ENCODE measurements at places on chromosomes 7 and 10.

- no peak for DNase-seq
Observed at GRCh38 chr7:139105484-139105883, 4.0 kb downstream of the ZC3HAV1 start.

- no peak for DNase-seq
Observed at GRCh38 chr10:80909254-80909653, 371.6 kb downstream of the SH2D4B start.

- no peak for DNase-seq
Observed at GRCh38 chr10:20181434-20181833, 365.2 kb downstream of the PLXDC2 start.

DNA sequence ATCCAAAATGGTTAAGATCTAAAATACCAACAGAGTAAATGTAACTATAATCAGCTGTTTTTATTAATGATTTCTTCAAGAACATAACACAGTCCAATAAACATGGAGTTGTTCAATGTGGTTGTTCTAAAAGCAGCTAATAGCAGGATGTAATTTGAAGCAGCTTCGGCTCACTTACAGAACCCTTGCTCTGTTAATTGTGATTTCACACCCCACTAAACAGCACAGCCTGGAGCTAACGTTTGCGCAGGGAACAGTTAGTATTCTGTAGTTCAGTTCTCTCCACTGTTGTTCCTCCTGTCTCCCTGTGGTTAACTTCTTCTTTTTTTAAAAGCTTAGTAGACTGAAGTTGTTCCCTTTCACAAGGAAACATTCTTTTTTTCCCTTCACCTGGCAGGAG lies 104.0 kb downstream of the GRM3 start:
- DNase-seq, result no peak

DNA sequence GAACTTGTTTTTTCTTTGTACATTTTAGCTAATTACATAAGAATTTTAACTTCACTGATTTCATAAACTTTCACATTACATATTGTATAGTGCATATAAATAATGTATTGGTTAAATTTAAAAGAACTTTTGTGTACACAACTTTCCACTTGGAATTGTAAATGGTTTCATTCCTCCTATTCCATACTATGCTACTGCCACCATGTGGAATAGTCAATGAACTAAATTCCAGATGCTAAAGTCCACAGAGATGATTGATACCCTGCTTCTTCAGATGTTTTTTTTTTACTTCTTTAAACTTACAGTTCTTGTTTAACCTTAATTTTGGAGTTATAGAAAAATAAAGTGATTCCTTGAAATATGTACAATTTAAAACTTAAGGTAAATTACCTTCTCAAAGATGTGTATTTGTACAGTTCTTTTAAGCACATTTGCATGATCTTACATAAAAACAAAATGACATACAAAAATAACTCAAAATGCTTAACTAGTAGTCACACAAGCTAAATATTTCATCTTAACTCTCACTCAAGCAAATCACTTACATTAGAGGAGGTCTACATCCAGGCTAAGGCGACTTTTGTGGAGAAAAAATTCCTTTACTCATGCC lies 247.6 kb upstream of the HGF start:
- no peak for DNase-seq

GRCh38 chr7:30445770-30446169 lies 32.8 kb downstream of the NOD1 start:
- DNase-seq, result no peak

DNA sequence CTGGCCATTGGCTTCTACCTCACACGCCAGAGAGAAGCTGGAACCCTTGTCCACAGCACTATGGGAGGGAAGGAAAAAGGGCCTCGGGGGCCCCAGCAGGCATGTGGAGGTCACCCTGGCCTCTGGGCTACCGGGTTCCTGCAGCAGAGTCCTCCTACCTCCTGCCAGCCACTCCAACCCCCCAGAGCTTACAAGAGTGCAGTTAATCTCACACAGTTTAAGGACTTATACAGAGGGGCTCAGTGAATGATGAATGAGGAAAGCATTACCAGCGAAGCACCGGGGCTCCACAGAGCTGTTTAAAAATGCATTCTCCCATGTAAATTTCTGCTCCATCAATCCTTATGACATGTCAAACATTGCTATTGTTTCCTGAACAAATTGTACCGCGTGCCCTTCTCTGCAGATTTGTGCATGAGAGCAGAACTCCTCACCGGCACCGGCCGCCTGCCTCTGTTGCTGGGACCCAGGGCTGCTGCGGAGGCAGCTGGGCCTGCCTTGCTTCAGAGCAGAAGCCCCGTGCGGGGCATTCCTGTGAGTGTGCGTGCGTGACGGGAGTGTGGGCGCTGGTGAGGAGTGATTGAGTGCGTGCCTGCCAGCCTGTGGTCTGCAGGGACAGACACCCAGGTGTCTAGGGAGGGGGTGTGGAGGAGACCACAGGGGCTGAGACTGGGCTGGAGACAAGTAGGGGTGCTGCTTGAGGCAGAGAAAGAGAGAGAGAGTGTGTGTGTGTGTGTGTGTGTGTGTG lies 52.8 kb downstream of the C10orf105 start:
- no peak for DNase-seq

- no peak for DNase-seq
Observed at GRCh38 chr10:351770-352334, 216.6 kb downstream of the ZMYND11 start.

DNA sequence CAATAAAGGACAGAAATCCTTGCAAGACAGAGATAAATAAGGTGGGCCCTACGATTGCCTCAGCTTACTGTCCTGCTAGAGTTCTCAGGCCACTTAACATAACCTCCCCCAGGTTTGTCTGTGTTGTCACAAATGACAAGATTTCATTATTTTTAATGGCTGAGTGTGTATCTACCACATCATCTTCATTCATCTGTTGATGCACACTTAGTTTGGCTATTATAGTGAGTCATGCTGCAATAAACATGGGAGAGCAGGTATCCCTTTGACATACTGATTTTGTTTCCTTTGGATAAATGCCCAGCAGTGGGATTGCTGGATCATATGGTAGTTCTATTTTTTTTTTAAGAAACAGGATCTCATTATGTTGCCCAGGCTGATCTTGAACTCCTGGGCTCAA lies 60.6 kb downstream of the PRTFDC1 start:
- DNase-seq, result no peak

DNA sequence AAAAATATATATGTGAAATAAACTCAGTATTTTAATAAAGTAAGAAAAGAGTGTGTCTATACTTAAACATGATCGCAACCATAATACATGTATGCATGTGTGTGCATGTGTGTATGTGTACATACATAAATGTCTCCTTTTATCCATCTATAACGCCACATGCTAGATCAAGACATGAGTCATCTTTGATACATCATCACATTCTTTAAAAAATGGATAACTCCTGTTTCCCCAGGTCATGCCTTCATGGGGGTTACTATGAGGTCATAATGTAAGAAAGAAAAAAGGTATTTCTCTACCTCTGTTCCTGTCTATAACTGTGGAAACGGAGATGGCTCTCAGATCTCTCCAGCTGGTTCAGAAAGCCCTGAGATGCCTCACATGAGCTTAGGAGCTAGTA lies 41.2 kb downstream of the LSMEM1 start:
- DNase-seq, result no peak

- DNase-seq, result no peak
Observed at GRCh38 chr10:1347525-1347924, 291.3 kb downstream of the WDR37 start.

DNA sequence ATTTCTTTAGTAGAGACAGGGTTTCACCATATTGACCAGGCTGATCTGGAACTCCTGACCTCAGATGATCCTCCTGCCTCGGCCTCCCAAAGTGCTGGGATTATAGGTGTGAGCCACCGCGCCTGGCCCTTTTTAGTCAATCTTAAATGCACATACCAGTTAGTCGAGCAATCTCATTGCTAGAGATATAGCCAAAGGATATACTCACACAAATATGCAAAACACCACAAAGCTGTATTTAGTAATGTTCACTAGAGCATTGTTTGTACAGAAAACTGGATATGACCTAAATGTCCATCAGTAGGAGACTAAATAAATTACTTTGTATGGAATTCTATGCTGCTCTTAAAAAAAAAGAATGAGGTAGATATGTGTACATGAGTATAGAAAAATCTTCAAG lies 24.5 kb upstream of the IL6 start:
- no peak for DNase-seq

GRCh38 chr10:91198781-91199180 lies 21.7 kb upstream of the PCGF5 start:
- no peak for DNase-seq

DNA sequence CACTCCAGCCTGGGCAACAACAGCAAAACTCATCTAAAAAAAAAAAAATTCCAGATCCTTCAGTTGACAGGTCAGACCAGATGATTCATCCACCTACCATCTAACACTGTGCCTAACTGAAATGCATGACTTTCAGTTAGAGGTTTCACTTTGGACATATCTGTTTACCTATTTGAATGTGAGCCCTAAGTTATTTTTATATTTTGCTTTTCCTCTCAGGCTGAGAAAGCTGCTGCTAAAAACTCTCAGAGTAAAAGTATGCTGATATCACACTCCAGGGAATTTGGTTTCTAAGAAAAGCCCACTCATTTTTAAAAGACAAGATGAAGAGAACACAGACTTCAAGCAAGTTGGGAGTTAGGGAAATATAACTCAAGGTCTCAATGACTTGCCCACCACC lies 126.0 kb downstream of the SGMS1 start:
- DNase-seq, result no peak

- DNase-seq, result no peak
Observed at GRCh38 chr10:114709984-114710383, 51.9 kb upstream of the ABLIM1 start.

Measured in Calu3 (cell line).